ENCODE measurements at places on chromosomes 12 and 14.

GRCh38 chr14:29971101-29971500 lies 43.5 kb upstream of the PRKD1 start:
- no peak for DNase-seq

DNA sequence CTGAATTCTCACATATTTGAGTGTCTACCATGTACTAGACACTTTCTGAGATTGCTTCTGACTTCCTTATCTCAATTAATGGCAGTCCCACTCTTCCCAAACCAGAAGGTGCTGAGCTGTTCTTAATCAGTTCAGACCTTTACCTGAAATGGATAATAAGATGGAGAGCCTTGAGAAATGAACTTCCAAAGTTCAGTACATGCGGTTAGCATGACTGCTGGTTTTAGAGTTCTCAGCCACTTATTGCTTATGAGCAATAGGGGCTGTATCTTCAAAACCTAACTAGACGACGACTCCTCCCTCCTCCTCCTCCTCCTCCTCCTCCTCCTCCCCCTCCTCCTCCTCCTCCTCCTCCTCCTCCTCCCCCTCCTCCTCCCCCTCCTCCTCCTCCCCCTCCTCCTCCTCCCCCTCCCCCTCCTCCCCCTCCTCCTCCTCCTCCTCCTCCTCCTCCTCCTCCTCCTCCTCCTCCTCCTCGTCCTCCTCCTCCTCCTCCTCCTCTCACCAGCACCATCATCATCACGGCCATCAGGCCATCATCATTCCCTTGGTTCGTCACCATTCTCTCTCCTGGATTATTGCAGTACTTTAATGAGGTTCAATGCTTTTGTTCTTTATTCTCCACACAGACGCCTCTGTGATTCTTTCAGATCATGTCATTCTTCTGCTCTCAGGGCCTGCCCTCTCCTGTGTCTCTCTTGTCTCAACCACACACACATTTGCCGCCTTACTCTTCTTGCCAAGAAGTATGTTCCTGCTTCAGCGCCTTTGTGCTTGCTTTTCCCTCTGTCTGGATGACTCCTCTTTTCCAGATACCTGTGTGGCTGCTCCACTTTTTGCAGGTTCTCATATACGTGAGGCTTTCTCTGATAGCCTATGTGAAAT lies 2.7 kb downstream of the PCNX1 start:
- DNase-seq, result no peak

DNA sequence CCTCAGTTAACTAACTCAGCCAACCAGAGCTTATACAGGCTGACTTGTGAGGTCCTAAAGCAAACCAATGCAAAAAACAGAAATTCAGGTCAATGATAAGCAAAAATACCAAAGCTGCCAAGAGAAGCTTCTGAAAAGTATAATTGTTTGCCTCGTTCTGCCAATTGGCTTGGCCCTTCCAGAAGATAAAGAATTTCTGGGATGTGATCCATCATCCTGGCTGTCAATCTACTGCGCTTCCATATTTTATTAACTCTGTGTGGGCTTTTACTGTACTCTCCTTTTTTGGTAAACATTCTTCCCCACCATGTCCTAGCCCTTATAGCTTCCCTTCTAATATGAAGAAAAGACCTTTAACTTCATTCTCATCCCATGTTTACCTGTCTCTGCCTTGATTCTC lies 387.9 kb downstream of the TMEM117 start:
- no peak for DNase-seq

DNA sequence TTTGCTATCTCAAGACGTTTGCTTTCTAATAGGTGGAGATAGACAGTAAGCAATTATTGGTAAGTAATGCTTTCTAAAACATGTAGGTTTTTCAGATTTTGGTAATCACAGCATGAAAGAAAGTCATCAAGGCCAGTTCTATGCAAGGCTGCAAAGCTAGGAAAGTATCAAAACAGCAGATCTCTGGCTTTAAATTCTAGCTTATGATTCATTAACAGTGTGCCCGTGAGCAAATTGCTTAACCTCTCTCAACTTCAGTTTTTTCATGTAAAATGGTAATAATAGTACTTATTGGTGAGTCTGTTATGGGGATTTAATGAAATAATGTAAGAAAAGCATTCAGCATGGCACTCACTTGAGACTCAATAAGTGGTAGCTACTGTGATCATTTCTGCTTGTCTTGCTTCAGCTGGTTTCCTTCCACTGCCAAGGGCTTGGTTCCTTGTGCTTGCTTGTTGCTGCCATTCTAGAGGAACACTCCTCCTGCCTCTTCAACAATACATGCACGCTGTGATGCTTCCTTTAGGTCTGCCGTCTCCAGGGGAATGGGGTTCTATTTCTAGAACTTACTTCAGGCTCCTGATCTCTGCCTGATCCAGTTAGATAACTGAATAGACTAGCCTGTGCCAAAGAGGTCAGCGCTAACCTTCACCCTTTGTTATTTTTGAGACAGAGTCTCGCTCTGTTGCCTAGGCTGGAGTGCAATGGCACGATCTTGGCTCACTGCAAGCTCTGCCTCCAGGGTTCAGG lies 88.4 kb downstream of the CAND1 start:
- DNase-seq, result no peak

All from NCI-H2171 (cell line).